ENCODE measurements at places on chromosomes 1 and 21.

DNA sequence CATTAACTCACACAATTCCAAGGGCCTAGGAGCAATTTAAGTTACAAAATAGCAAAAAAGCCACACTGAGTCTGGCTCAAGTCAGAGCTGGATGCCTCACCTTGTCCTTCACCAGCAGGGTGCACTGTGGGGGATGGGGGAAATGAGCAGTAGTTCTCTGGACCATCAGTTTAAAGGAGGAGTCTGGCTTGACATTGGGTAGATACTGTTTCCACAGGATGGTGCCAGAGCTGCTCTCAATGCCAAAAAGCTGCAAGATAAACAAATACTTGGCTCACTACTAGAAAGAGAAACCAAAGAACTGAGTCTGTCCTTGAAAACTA is 18.8 kb downstream of the EMC1 start:
- DNase-seq, result no peak

DNA sequence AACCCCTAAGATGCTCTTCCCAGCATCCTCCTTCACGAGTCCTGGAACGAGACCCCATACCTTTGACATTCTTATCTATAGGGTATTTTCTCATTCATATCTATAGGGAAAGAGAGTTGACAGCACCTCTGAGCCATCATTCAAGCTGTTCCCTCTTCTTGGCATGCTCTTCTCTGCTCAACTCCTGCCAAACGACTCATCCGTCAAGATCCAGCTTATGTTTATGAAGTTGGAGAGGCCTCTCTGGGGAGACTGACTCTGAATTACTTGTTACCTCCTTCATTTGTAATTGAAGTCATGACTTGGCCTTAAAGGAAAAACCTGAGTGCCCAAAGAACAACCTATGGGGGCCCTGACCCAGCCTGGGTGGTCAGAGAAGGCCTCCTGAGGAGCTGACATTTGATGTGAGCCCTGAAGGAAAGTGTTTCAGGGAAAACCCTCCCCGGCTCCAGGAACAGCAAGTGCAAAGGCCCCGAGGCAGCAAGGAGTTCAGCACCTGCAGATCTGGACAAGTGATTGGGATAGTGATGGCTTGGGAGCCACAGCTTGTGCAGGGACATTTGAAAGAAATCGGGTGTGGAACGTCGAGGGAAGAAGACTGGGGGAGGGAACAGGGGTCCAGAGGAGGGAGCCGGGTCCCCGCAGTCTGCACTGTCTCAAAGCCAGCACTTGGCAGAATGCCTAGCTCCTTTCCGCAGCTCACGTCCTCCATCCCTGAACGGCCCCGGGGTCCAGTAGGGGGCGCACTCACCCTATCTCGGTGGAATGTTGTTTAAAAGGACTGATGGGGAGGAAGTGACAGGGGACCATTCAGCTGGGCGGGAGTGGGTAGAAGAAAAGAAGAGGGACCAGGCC is 14.0 kb upstream of the CDA start:
- DNase-seq, result peak; percentile 68

GRCh38 chr1:92944901-92945747 is 16.1 kb downstream of the DIPK1A start:
- no peak for DNase-seq

DNA sequence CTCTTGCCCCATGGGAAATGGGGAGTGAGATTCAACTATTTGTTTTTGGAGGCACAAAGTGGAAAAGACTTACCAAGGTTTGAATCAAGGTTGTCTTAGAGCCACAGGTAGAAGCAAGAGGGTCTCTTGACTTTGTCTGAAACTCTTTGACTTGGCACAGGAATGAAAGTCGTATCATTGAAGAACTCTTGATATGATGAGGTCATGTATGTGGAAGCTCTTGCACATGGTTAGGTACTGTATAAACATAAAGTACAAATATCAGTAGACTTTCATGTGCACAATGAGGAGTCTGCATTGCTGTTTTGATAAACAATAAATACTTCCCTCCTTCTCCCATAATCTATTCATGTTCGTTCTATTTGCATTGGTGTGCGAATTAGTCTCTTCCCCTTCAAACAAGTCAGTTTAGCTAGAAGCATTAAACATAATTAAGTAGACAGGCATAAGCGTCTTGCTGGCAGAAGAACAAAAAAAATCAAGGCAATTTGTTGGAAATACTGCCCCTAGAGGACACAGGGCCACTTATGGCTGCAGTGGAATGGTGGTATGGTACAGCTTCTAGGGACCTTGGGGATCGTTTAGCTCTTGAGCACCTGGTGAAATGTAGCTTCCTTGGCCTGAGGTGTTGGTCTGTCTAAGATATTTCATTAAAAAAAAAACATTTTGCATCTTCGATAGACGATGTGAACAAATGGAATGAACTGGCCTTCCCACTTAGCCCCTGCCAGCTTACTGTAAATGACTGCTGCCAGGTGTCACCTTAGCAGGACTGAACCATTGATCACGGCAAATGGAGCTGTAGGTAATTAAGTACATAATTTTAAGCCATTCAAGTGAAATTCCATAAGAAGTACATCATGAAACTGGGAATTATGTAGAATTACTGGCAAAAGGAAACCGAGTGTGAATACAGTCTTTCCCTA is 218.0 kb upstream of the GALNT2 start:
- no peak for DNase-seq

- DNase-seq, result no peak
Observed at GRCh38 chr1:72280131-72280530, 2.2 kb downstream of the NEGR1 start.

DNA sequence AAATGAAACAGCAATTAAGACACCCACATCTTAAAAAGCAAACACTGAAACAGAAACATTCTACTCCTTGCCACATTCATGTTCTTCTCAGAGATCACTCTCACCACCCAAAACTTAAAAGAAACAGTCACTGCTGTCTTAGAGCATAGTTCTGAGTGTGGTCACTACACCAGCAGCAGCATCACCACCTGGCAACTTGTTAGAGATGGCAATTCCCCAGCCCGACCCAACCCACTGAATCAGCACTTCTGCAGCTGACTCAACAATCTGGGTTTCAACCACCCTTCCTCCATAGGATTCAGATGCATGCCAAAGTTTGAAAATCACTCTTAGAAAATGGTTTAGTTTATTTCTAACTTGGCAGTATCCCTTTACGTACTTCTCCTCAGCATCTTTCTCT is 126.1 kb downstream of the CDC42BPA start:
- peak; percentile 6 for DNase-seq

- no peak for DNase-seq
Observed at GRCh38 chr1:168141871-168142385, 5.2 kb upstream of the GPR161 start.

DNA sequence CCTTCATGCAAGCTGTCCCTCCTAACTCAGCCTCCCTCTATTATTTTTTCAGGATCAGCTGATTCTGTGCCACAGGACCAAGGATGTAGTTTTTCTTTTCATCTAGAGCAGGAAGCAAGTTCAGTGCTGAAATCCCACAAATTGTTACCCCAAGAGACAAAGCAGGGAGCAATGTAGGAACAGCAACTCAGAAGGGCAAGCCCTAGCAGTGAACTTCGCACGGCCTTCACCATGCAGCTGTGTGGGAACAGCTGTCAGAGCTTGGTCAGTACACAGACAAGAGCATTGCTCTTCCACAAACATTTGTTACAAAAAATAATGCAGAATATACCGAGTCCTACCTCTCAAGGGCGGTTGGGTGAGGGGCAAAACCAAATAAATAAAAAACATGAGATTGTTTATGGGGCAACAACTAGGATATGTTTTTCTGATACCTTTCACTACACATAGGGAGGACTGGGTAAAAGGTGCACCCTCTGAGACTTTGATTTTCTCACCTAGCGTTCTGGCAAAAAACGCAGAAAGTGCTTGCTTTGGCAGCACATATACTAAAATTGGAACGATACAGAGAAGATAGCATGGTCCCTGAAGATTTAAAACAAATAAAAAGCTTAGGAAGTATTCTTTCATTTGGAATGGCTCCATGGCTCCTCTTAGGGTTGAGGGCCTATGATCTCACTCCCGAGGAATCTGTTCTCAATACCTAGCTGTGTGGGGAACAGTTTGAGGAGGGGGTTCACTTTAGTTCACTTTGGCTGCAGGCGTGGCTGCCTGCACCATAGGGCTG is 37.1 kb upstream of the ANGPTL7 start:
- DNase-seq, result no peak

Measured in activated naive CD8-positive, alpha-beta T cell treated with anti-CD3 and anti-CD28 coated beads for 36 hours (primary cell).